ENCODE measurements at places on chromosomes 12 and 14.

- no peak for DNase-seq
Observed at GRCh38 chr14:70192915-70193314, 4.2 kb upstream of the SLC8A3 start.

- no peak for DNase-seq
Observed at GRCh38 chr14:103206023-103206481, 82.8 kb downstream of the TNFAIP2 start.

DNA sequence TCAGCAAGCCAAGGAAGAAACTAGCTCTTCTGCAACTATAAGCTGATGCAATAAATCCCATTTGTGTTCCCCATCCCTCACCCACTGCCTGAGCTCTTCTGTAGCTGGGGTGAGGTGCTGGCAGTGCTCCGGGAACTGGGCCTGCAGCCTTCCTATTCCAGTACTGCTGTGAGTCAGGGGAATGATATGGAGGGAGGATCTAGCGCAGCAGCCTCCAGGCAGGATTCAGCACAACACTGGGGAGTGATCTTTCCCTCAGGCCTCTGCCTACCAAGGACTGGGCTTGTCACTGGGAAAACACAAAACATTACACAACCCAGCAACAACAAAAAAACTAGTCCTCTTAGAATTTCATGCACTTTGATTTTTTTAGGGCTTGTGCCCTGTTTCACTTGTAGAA is 58.7 kb downstream of the ST8SIA1 start:
- no peak for DNase-seq

- DNase-seq: no peak
Observed at GRCh38 chr12:53327435-53328042, 6.1 kb upstream of the AAAS start.

DNA sequence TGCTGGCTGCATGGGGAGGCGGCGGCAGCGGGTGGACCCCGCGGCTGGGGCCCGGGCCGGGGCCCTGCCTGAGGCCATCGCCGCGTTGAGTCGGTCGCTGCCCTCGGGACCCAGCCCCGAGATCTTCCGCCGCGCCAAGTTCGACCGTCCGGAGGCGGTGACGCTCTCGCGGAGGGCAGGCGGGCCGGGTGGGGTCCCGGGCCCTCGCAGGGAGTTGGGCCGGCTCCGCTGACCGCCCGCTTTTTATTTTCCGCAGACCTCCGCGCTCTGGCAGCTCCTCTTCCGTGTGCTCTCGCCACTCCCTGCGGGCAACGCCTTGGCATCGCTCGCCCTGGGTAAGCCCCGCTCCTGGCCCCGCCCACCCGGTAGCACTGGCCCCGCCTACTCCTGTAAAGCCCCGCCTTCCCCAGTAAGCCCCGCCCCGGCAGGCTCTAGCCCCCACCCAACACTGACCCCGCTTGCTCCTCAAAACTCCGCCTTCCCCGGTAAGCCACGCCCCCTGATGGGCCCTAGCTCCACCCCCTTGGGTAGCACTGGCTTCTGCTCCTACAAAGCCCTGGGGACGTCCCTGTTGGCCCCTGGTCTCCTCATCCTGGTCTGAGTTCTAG is 424 bp downstream of the TEDC1 start:
- peak; percentile 85 for DNase-seq

GRCh38 chr14:65222440-65222858 is 120.1 kb upstream of the MAX start:
- no peak for DNase-seq

DNA sequence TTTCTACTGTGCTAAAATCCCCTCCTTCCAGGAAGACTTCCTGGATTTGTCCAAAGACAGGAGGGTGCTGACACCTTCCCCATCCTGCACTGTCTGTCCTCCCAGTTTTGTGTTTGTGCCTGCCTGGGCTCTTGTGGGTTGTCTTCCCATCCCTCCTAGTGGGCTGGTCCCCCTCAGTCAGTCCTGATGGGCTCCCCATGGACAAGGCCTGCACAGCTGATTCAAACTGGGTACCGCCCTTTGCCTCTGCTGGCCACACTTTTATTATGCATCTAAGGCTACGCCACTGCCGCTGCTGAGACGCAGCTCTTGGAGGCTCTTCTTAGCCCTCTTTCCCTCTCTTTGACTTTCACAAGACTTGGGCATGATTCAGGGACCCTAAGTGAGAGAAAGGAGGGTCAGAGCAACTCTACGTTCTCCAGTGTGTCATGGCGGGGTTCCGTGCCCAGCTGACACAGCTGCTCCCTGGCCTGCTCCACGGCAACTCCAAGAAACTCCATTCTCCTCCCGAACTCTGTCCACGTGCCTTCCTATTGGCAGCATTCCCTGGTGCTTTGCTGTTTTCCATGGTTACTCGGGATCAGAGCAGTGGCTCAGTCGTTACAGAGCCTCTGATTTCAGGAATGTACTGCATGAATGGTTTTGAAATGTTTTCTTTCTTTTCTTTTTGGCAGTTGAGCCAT is 3.8 kb upstream of the KRT85 start:
- DNase-seq: no peak

- no peak for DNase-seq
Observed at GRCh38 chr12:13606290-13606689, 375.1 kb downstream of the GRIN2B start.

GRCh38 chr14:35004839-35005238 is 22.0 kb downstream of the SRP54 start:
- DNase-seq: no peak

- DNase-seq: no peak
Observed at GRCh38 chr12:38099686-38100085, 216.9 kb upstream of the ALG10B start.

- no peak for DNase-seq
Observed at GRCh38 chr12:96434107-96434506, 33.9 kb upstream of the CDK17 start.

DNA sequence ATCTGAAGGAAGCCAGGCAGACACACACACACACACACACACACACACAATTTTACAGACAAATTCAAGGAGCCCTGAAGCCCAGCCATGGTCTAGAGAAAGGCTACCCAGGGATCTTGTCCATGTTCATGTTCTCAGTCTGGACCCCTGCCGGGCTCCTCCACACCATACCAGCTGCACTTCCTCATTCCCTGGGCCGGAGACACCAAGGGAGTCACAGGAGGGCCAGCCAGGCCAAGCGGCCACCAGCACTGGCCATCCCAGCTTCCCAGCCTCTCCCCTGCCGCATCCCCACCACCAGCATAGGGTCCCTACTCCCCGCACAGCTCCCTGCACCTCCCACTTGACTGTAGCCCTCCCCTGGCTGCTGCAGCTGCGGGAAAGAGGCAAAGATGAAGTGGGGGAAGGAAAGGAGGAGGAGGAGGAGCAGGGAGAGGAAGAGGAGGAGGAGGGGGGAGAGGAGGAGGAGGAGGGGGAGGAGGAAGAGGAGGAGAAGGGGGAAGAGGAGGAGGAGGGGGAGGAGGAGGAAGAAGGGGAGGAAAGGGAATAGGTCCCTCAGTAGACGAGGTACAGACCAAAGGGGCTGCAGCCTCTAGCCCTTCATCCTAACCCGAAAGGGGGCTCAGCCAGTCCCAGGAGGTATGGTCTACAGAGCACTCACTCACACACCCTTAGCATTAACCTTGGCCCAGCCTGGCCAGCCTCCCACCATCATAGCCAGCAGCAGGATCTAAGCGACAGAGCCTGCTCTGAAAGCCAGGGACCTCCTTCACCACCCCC is 293.2 kb downstream of the DPF3 start:
- DNase-seq: no peak

GRCh38 chr12:110039085-110039807 is 9.1 kb downstream of the C12orf76 start:
- DNase-seq: no peak

DNA sequence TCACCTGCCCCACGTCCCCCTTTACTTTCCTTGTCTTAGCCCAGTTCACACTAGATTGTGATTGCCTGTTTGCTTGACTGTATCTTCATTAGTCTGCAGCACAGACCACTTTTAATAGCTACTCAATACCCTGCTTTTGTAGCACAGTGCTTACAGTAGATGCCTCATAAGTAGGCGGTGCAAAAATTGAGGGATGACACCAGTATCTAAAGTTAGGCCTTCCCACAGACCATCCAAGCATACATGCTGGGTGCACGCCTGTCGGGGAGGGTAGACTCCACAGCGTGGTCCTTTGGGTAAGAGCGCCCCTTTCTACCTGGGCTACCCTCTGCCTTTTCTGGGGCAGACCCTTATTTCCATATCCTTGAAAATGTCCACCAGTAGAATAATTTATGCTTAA is 140.8 kb downstream of the GCH1 start:
- no peak for DNase-seq

- no peak for DNase-seq
Observed at GRCh38 chr12:96879301-96879700, 27.8 kb upstream of the NEDD1 start.

GRCh38 chr12:61385771-61386170 is 874.4 kb upstream of the USP15 start:
- DNase-seq: no peak

DNA sequence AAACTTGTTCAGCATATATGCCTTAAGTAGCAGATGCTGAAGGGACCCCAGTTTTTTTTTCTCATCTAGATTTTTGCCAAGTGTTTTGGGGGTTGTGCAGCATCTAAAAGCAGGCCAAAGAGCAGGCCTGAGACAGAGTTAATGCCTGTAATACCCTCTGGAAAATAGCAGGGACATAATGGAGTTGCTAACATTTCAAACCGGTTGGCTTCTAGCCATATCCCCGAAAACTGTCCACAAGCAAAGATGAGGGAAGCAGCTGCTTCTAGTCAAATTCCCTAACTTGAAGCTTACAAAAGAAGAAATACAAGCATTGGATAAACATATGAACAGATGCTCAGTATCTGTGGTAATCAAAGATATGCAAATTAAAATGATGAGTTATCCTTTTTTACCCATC is 52.1 kb upstream of the AEBP2 start:
- DNase-seq: no peak

DNA sequence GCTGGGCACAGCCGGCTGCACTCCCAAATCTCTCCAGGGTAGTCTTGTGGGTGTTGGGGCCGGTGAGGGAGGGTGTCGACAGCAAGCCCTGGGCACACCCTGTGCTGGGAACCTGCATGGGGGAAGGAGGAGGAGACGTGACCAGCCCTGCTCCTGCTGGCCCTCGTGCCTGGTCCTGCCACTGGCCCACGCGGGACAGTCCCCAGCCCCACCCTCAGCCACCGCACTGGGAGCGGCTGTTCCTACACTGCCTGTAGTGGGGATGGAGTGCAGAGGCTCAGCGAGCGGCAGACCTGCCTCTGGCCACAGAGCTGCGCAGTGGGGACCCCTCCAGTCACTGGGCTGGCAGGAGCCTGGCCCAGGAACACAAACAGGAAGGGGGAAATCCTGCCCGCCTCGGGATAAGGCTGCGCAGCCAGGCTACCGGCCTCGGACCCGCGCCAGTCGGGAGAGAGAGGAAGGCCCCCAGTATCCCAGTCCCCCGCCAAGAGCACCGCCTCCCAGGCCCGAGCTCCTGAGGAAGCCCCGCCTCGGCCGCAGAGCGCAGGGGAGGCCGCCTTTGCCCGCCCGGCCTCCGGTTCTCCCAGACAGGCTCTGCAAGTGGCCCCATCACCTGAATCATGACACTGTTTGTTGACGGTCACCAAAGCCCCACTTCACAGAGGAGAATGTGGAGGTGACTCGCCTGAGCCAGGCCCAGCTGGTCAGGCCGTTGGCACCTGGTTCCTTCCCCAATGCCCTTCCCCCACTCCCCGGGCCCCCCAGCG is 10.6 kb downstream of the AHNAK2 start:
- DNase-seq: no peak

DNA sequence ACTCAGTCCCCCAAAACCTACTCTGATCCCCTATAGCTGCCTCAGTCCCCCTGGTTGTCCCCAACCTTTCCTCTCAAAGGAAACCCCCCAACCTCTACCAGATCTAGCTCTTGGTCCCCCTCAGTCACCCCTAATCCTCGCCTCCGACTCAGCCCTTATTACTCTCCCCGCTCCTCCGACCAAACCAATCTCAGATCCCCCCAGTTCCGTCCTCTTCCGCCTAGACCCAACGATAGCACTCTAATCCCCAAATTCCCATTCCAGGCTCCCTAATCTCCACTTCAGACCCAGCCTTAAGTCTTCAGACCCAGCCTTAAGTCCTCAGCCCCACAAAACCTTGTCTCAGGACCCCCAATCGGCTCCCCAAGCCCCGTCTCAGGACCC is 612 bp downstream of the VPS37B start:
- no peak for DNase-seq

DNA sequence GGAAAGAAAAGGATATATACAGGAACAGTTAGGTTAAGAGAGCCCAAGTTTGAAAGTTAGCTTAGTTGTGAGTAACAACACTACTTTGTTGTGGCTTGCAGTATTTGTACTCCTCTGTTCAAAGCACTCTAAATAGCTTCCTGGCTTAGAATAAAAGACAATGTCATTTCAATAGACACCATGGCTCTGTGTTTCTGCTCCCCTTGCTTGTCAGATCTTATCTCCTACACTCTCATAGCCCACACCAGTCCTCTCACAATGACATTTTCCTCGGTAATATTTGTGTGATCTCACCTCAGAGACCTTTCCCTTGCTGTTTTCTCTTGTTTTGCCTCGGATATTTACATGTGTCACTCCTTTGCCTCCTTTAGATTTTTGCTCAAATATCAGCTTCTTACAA is 418.4 kb downstream of the MDGA2 start:
- no peak for DNase-seq

DNA sequence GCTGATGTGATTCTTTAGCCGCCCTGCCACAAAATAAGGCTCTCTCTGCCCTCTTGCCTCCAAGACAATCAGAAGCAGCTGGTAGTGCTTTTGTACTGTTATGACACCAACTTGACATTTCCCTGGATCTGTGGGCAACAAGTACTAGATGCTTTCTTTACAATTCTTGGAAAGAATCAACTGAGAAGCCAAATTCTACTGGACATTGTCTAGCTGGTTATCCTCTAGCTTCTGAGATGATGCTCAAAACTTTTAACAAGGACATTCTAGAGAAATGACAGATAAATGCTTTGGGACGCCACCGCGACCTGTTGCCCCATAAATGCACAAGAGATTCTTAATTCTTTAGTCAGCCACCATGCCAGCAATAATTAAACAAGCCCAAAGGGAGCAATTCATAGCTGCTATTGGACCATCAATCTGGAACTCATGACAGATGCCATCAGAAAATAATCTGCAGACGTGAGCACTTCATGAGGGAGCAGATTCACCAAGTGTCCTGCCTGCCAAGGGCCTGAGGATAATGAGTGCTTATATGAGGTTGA is 22.8 kb downstream of the FMNL3 start:
- no peak for DNase-seq

GRCh38 chr12:59173695-59174094 is 253.4 kb upstream of the LRIG3 start:
- no peak for DNase-seq

DNA sequence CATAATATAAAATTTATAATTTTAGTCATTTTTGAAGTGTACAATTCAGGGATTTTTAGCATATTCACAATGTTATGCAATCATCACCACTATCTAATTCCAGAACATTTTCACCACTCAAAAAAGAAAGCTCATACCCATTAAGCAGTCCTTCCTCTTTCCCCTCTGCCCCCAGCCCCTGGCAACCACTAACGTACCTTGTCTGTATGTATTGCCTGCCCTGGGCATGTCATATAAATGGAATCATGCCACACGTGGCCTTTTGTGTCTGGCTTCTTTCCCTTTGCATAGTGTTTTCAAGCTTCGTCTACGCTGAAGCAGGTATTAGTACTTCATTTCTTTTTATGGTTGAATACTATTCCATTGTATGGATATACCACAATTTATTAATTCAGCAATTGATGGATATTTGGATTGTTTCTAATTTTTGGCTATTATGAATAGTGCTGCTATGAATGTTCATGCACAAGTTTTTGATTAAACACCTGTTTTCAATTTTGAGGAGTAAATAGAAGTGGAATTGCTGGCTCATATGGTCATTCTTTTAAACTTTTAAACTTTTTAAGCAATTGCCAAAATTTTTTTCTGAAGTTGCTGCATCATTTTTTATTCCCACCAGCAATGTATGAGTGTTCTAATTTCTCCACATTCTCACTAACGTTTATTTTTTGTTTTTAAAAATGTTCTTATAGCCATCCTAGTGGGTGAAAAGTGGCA is 1.6 kb upstream of the SSTR1 start:
- DNase-seq: no peak
